ENCODE measurements at places on chromosomes 6 and 20.
A peak's percentile ranks its signal among the peaks of the same experiment; 100 is the strongest.

DNA sequence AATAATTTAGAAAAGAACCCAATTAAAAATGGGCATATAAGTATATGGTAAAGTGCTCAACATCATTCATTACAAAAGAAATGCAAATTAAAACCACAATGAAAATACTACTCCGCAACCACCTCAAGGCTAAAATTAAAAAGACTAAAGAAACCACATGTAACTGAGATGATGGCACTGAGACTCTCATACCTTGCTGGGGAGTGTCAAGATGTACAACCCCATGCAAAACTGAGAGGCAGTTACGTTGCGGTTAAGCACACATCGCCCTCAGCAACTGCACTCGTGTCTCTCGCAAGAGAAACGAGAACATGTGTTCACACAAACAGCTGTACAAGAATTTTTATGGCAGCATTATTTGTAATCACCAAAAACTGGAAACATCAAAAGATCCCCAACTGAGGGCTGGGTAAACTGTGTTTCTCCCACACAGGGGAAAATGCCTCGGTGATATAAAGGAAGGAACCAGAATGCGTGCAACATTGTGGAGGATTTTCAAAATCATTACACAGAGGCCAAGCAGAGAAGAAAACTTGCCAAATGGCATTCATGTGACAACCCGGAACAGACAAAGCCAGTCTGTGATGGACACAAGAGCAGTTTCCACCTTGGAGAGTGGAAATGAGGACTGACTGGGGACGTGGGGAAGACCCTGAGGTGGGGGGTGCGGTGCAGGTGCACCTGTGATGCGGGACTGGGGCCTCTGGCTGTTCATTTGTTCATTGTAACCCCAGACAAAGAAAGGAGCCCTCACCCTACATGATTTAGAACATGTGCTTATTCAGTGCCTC, 144.9 kb downstream of the WDR27 start:
- no peaks in the 10 kb centered on the region for H3K27me3 ChIP-seq
- H3K4me3 ChIP-seq = no peak overlapping the region
- H3K4me1 ChIP-seq = no peaks in the 10 kb centered on the region
- H3K27ac ChIP-seq = no peak overlapping the region
- DNase-seq = no peak

DNA sequence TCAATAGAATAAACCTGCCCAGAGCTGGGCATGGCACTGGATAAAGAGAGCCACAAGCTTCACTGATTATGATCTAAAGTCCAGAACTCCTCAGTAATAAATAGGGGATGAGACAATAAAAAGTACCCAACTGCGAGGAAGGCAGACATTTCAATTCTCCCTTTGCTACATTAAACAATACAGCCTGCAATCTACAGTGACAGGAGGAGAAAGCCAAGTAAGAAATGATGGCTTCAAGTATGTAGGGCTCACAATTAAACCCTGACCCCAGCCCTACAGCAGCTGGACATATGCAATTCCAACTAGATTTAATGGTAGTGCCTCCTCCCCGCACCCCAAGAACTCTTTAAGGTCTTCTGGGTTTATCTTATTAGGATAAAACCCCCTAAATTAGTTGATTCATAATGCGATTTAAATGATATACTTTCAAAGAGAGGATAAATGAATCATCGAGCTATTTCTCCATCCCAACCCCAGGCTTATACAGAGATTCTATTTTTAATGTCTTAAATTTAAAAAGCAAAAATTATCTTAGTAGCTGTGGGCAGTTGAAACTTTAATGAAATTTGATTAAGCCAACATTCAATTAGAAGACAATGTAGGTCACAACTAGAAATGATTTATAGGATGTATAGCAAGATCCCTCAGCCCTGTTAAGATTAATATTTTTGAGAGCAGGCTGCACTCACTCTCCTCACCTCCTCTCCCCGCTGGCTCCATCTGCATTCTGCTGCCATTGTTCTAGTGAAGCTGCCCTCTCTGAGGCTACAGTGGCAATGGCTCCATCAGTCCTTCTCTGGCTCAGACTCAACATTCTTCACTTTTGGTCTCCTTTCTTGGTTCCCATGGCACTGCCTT, 57.1 kb downstream of the OGFRL1 start:
- no peak overlapping the region for H3K27ac ChIP-seq
- H3K36me3 ChIP-seq = no peaks in the 10 kb centered on the region
- no peaks in the 10 kb centered on the region for H3K4me1 ChIP-seq
- no peak for DNase-seq
- no peaks in the 10 kb centered on the region for H3K27me3 ChIP-seq

DNA sequence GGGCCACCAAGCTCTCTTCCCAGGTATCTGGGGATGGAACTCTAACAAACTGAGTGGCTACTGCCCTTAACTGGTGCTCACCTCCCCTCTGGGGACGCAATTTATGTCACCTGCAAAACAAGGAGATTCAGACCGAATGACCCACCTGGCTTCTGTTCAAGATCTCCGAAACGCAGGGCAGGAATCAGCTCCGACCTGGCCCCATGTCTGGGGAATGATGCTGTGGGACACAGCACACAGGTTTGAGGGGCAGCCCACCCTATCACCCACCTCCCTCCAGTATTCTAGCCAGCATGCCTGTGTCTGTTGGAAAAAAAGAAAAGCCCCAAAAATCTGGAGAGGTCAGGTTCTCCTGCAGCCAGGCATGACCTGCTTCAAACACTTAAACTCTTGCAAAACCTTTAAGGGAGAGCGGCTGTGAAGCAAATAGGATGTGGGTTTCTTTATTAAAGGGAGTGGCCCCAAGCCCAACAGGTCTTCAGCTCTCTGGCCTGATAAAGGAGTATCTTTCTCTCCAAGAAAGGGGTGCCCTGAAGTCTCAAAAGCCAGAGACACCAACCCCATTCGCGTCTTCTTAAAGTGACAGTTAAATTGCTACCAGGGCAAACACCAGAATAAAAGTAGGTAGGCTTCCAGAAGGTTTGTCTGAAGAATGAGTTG, 6.4 kb downstream of the PREX1 start:
- peaks cover 17% of the 10 kb centered on the region for H3K4me1 ChIP-seq
- H3K36me3 ChIP-seq = peaks cover 6% of the 10 kb centered on the region
- DNase-seq = no peak
- no peak overlapping the region for H3K27ac ChIP-seq
- no peak overlapping the region for H3K4me3 ChIP-seq
- no peaks in the 10 kb centered on the region for H3K27me3 ChIP-seq

GRCh38 chr20:23407781-23408464, 13.4 kb downstream of the NAPB start:
- no peaks in the 10 kb centered on the region for H3K27me3 ChIP-seq
- H3K27ac ChIP-seq = no peak overlapping the region
- H3K4me1 ChIP-seq = no peaks in the 10 kb centered on the region
- DNase-seq = no peak
- no peak overlapping the region for H3K4me3 ChIP-seq

- no peaks in the 10 kb centered on the region for H3K36me3 ChIP-seq
- H3K27ac ChIP-seq = no peak overlapping the region
- no peak overlapping the region for H3K4me3 ChIP-seq
- no peaks in the 10 kb centered on the region for H3K4me1 ChIP-seq
- no peaks in the 10 kb centered on the region for H3K27me3 ChIP-seq
Observed at GRCh38 chr6:131116755-131117360, 18.4 kb upstream of the AKAP7 start.

DNA sequence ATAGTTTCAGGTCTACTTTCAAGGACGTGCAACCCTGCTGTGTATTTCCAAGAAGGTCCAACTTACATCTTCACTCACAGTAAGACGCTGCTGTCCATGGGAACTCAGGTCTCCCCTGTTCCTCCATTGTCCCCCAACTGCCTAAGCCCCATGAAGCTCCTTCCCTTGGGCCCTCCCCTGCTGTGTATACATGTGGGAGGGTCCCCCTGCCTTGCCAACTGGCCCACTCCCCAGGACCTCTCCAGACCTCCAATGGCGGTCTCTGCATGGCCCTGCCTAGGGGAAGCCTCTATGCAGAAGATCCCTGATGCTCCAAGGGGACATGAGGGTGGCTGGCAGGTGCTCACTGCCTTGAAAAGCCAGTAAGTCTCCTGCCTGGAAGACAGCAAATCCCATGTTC, 186.7 kb upstream of the CST7 start:
- peaks cover 6% of the 10 kb centered on the region for H3K4me1 ChIP-seq
- no peak overlapping the region for H3K4me3 ChIP-seq
- DNase-seq = peak; percentile 1
- H3K36me3 ChIP-seq = no peaks in the 10 kb centered on the region

DNA sequence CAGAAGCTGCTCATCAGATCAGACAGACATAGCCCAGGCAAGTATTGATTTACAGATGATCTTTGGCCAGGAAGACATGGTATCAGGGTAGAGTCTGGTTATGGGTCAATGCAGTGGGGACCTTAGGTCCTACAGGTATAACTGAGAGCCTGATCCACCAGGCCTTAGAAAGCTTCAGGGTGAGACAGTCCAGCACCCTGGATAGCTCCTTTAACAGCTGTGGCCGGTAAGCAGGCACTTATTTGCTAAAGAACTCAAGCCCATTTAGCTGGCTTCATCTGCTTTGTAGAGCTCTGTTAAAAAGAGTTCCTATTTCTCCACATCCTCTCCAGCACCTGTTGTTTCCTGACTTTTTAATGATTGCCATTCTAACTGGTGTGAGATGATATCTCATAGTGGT, 39.6 kb downstream of the ESR1 start:
- DNase-seq = peak; percentile 83
- no peaks in the 10 kb centered on the region for H3K27me3 ChIP-seq
- no peaks in the 10 kb centered on the region for H3K36me3 ChIP-seq
- H3K4me1 ChIP-seq = no peaks in the 10 kb centered on the region

GRCh38 chr6:163806755-163807499, 392.4 kb downstream of the QKI start:
- no peaks in the 10 kb centered on the region for H3K4me1 ChIP-seq
- no peak overlapping the region for H3K4me3 ChIP-seq
- no peak overlapping the region for H3K27ac ChIP-seq
- H3K36me3 ChIP-seq = no peaks in the 10 kb centered on the region
- no peak for DNase-seq

Measured in SJCRH30 (cell line).